Right lobe of liver (tissue), 6 donors: ENCODE measurements at places on chromosomes 13 and 19. TPM values are rescaled to one million over a fixed set of nuclear protein-coding genes. Genes with fewer than 3 reads are reported as not detected.

Gene SHC2
- total RNA-seq, result 55.0 TPM

Gene FUZ
- total RNA-seq, result 10.7 TPM

Gene BORCS8
- total RNA-seq, result 11.2 TPM

Gene RGS9BP
- total RNA-seq, result not detected

- DNase-seq, result no peak
Observed at GRCh38 chr19:43290568-43291359, 21.4 kb upstream of the PSG9 start.

DNA sequence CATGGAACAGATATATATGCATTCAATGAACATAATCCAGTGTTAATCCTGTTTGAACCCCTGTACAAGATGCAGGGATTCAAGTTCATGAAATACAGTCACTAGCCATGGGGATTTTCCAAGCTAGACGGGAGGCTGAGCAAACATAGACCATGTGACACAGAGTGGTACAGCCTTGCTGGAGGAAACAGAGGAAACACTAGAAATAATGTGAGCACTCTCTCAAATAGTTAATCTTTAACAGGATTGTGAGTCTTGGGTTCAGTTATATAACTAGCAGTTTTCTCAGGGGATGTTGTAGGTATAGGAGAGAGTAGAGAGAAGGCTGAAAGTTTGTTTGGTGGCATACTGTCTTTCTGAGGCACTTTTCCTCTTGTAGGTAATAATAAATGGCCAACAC lies 13.9 kb upstream of the LGALS16 start:
- no peak for DNase-seq

GRCh38 chr19:44812142-44812718 lies 3.3 kb downstream of the BCAM start:
- DNase-seq, result no peak

DNA sequence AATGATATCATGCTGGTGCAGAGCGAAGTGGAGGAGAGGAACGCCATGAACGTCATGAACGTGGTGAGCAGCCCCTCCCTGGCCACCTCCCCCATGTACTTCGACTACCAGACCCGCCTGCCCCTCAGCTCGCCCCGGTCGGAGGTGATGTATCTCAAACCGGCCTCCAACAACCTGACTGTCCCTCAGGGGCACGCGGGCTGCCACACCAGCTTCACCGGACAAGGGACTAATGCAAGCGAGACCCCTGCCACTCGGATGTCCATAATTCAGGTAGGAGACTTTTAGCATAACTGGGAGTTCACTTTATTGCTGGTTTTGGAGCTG lies 3.3 kb downstream of the PCDH17 start:
- DNase-seq, result peak; percentile 18

DNA sequence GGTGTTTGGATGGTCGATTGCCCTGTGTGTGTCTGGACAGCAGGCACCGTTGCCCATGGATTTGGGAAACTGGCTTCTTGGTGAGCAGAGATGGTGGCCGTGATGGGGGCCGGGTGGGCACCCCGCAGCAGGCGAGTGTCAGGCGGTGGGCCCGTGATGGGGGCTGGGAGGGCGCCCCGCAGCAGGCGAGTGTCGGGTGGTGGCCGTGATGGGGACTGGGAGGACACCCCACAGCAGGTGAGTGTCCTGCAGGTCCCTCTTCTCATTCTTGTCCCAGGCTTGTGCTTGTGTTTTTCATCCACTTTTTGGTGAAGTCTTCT lies 86.5 kb downstream of the KDM4B start:
- no peak for DNase-seq

DNA sequence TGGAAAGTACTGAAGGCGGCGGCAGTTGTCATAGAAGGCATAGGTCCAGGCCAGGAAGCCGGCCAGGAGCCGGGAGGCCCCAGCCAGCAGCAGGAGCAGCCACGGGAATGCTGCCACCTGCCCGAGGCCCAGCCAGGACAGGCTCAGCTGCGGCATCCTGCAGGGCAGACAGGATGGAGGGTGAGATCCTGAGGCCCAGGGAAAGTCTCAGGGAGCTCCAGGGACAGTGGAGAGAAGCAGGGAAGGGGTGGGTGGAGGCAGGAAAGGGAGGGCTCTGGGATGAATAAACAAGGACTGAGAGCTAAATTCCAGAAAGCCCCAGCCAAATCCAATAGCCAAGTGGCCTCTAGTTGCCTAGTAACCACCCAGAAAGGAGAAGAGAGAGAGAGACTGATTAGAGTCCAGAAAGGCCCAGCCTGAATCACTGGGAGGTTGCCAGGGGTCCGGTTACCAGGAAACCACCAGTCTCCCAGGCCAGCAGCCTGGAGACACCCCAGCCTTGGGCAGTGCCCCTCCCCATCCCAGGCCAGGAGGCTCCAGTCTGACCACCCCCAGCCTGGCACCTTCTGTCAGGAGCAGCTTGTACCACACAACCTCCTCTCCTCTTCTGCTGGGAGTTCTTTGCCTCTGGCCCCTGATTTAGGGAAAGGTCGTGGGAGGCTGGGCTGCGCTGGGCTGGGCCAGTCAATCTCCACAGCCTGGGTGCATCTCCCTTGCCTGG lies 7.5 kb upstream of the OR10H5 start:
- peak; percentile 81 for DNase-seq
